ENCODE measurements at places on chromosomes 3 and 15. TPM values are rescaled to one million over a fixed set of nuclear protein-coding genes. Genes with fewer than 3 reads are reported as not detected.

- H3K27ac ChIP-seq = no peak overlapping the region
- no peaks in the 10 kb centered on the region for H3K4me1 ChIP-seq
- no peak overlapping the region for H3K4me3 ChIP-seq
- no peak for DNase-seq
Measured at GRCh38 chr3:64717411-64717810, 29.6 kb upstream of the ADAMTS9 start.

DNA sequence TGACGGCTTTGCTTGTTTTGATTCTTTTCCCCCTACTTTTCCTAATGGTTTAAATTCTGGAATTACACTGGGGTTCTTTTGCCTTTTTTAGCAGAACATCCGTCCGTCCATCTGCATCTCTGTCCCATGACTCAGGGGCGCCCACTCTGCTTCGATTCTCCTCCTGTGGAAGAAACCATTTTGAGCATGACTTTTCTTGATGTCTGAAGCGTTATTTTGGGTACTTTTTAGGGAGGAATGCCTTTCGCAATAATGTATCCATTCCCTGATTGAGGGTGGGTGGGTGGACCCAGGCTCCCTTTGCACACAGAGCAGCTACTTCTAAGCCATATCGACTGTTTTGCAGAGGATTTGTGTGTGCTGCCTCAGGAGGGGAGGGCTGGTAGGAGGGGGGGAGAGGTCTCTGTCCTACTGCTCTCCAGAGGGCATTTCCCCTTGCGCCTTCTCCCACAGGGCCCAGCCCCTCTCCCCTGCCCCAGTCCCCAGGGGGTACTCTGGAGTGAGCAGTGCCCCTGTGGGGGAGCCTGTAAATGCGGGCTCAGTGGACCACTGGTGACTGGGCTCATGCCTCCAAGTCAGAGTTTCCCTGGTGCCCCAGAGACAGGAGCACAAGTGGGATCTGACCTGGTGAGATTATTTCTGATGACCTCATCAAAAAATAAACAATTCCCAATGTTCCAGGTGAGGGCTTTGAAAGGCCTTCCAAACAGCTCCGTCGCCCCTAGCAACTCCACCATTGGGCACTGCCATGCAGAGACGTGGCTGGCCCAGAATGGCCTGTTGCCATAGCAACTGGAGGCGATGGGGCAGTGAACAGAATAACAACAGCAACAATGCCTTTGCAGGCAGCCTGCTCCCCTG lies 19.5 kb upstream of the BSN start:
- no peak overlapping the region for H3K27ac ChIP-seq
- no peaks in the 10 kb centered on the region for H3K27me3 ChIP-seq
- H3K4me1 ChIP-seq = peaks cover 6% of the 10 kb centered on the region
- DNase-seq = no peak

DNA sequence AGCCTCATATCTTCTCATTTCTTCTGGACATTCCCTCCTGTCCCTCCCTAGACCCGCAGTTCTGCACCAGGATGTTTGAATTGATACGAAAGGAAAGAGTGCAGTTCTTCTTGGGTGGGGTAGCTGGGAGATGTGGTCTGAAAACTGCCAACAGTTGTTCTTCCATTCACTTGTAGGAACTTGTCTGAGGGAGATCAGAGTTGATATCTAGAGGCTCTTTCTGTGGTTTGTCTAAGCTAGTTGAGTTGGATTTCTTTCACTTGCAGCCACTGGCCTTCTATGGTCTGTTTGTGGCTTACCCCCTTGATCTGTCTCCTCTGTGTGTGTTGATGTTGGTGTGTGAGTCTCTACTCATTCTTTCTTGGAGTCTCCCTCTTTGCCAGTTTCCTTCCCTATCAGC lies 42.5 kb upstream of the PIK3CB start:
- no peak overlapping the region for H3K27ac ChIP-seq
- no peaks in the 10 kb centered on the region for H3K27me3 ChIP-seq
- H3K4me3 ChIP-seq = no peak overlapping the region
- peaks cover 4% of the 10 kb centered on the region for H3K36me3 ChIP-seq
- H3K4me1 ChIP-seq = no peaks in the 10 kb centered on the region

ADAMTS7 gene
- total RNA-seq = 1.4 TPM

TNFSF10 gene
- 41.4 TPM for total RNA-seq

All from Calu3 (cell line).